Type B pancreatic cell (in vitro differentiated cells): ENCODE measurements at places on chromosomes 11 and 22. TPM values are rescaled to one million over a fixed set of nuclear protein-coding genes. Genes with fewer than 3 reads are reported as not detected.

The CHST1 gene
- total RNA-seq, result 4.5 and 9.2 TPM in 2 replicates

The ATM gene
- total RNA-seq, result 47.0 and 78.4 TPM in 2 replicates

The OR8D4 gene
- total RNA-seq, result not detected in 2 replicates

The MIEF1 gene
- total RNA-seq, result 35.0 and 35.5 TPM in 2 replicates

The UFD1 gene
- 52.4 and 56.1 TPM in 2 replicates for total RNA-seq

The POU2AF2 gene
- total RNA-seq, result 0.39 TPM in 1 of 2 replicates, not detected in the other

The OR51B2 gene
- total RNA-seq, result not detected in 2 replicates

The SMARCB1 gene
- total RNA-seq, result 99.5 and 159 TPM in 2 replicates
